Thoracic aorta (tissue), 2 donors: ENCODE measurements at places on chromosomes 1 and 21.

- DNase-seq = no peak
Observed at GRCh38 chr21:35120631-35121180, 71.6 kb upstream of the RUNX1 start.

- DNase-seq = no peak
Observed at GRCh38 chr1:163747261-163747660, 425.5 kb downstream of the NUF2 start.

- no peak for DNase-seq
Observed at GRCh38 chr1:24996983-24997893, 67.2 kb upstream of the RUNX3 start.

DNA sequence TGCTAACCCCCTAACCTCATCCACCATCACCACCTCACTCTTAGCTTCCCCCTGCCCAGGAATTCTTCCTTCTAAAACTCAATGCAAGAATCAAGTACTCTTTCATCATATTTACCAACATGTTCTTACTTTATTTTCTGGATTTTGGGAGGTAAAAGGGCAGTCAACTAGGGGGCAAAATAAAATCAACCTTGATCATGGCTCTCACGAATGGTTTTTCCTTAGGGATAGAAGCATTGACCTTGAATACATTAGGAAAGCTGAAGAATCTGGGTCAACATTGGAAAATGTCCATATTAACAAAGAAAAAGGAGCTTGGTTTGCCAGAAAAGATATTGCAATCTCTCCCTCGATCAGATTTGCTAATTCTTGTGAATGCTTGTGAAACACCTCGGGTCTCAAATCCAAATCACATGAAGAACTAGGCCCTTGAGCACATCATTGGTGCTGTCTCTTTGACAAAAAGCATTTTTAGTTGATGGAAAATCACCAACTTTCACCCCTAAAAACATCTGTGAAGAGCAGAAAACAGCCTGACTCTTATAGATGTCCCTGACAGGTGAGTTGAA is 58.9 kb downstream of the ZC3H11B start:
- no peak for DNase-seq

- no peak for DNase-seq
Observed at GRCh38 chr1:36554323-36554628, 71.6 kb upstream of the CSF3R start.

DNA sequence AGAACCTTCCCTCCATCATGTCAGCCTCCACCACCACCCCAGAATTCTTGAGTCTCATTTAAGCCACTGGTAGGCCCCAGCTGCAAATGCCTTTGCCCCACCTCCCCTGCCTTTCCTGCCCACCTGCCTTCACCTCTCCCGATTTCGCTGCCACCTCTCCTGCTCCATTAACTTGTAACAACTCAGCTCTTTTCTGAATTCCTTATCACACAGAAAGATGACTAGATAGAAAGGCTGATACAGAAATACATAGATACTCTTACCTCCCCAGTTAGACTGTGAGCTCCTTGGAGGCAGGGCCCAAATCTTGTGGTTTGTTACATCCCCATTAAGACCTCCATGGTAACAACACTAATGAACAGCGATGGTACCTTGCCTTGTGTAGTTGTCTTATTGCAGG is 69.5 kb downstream of the ATP5PO start:
- no peak for DNase-seq

DNA sequence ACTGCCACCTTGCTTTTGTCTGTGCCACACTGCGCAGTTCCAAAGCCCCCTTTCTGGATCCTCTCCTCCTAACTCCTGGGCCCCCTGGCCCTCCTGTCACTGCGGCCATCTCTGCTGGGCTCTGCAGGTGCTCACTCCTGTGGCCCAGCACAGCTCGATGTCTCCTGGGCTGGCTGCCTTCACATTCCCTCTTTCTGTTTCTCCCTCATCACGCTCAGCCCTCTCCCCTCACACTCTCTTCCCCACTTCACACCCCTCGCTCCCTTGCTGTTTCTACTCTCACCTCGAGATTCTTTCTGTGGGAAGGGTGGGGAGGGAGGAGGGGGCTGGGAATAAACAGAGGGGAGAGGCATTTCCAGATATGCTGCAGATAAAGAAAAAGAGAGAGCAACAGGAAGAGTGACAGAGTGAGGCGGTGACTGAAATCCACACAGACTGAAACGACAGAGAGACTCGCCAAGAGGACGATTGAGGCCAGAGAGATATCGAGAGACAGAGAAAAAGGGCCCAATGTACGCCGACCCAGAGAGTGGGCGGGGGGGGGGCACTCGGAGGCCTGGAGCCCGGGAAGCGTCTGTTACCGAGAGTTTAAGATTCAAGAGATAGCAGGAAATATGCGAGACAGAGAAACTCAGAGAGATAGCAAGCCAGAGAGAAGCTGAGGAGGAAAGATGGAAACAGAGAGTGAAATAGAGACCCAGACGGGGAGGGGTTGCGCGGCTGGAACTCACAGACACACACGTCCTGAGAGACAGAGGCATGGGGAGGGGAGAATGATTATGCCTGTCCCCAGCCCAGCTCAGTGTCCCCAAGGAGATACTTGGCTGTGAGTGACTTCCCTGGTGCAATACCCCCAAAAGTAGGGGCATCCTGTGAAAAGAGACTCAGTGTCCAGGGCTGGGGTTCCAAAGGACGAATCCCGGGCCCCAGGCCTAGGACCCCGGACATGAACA is 666 bp downstream of the CSF3R start:
- DNase-seq = no peak

DNA sequence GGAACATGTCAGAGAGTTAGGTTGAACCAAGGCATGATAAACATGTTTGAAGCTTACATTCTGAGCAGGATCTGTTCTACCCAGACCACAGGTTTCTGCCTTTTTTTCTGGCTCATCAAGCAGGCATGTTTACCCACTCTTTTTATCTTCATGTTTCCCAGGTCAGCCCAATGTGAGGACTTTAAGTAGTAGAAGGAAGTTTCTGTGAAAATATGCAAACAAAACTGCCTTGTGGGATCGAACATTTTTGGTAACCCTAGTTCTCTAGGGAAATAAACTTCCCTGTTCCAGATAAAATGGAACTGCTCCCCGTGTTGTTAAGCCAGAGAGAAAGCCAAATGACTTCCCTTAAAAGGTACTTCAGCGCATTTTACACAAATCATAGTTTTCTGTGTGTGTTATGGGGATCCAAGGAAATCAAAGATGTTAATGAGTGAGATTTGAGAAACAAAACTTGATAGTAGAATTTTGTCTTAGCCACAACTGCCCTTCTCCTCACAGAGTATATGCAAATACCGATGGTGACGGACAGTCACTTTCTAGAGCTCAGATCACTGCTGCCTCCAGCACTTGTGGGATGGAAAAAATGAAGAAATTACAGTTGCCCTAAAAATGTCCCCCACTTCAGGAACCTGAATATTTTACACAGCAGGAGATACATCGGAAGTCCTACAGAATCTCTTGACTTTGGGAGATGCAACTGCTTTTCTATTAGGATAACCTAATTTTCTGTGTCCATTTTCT is 765 bp upstream of the HIPK1 start:
- no peak for DNase-seq

GRCh38 chr1:55285834-55286233 is 70.7 kb upstream of the USP24 start:
- DNase-seq = no peak

GRCh38 chr1:172895050-172895460 is 155.7 kb downstream of the TNFSF18 start:
- DNase-seq = no peak

GRCh38 chr1:236137285-236137852 is 5.0 kb upstream of the GPR137B start:
- DNase-seq = no peak

GRCh38 chr1:84724128-84724860 is 34.0 kb upstream of the SSX2IP start:
- no peak for DNase-seq
